Brain (organoid and tissue), 16 donors: ENCODE measurements at places on chromosomes 13 and 19.

DNA sequence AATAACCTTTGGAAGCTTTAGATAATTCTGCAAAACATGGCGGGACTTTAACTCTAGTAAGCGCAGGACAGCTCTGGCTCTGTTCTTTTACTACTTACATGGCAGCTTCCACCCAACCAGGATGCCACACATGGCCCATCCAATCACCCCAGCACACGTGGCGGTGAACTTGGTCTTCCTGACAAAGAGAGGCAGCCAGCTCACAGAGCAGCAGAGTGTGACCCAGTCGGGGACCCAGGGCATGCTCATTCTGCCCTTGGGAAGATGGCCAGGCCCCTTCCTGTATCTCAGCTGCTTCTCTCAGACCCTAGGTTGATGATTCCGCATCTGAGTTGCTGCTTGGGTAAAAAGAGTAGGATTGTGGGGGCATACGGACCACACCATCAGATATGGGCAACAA lies 172.1 kb downstream of the USP12 start:
- no peak for DNase-seq

GRCh38 chr19:30312582-30313352 lies 59.4 kb upstream of the ZNF536 start:
- no peak for DNase-seq

- DNase-seq = no peak
Measured at GRCh38 chr13:104477261-104477660, 1411.0 kb upstream of the SLC10A2 start.

- no peak for DNase-seq
Measured at GRCh38 chr19:38733241-38733492, 11.1 kb downstream of the CAPN12 start.

GRCh38 chr19:38851622-38852230 lies 1.9 kb upstream of the HNRNPL start:
- peak; percentile 95 for DNase-seq

- no peak for DNase-seq
Measured at GRCh38 chr19:14237014-14237941, 31.3 kb upstream of the ADGRL1 start.

- DNase-seq = no peak
Measured at GRCh38 chr19:49953416-49953815, 7.6 kb downstream of the SIGLEC11 start.

- no peak for DNase-seq
Measured at GRCh38 chr19:56875717-56876116, 35.2 kb upstream of the PEG3 start.

GRCh38 chr13:98917116-98917515 lies 60.7 kb downstream of the DOCK9 start:
- DNase-seq = no peak

DNA sequence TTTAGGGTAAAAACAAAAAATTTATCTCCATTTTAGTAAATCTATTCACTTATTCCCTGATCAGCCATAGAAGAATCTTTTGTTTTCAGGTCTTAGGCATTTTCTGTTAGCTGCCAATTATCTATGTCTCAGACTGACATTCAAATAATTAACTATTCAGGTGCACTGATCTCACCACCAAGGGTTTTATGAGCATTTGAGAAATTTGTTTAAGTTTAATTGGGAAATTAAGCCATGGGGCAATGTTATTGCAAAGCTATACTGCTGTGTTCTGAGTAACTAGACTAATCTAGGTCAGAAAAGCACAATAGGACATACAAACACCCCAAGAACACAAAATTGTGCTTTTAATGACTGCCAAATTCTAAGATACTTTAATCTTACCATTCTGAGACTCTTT lies 210.7 kb upstream of the EDNRB start:
- DNase-seq = no peak

- no peak for DNase-seq
Measured at GRCh38 chr13:48731957-48732569, 78.3 kb downstream of the CYSLTR2 start.

DNA sequence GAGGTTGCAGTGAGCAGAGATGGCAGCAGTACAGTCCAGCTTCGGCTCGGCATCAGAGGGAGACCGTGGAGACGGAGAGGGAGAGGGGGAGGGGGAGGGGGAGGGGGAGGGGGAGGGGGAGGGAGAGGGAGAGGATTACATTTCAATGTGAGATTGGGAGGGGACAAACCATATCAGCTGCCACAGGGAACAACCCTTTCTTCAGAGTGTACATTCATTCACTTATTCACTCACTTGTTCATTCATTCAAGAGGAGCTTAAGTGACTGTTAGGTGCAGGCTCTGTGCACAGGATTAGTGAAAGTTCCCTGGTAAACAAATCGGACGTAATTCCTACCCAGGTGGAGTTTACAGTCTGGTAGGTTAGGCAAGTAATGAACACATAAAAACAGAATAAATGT lies 65.6 kb upstream of the MEDAG start:
- DNase-seq = no peak

GRCh38 chr19:38284422-38284821 lies 19.6 kb upstream of the C19orf33 start:
- no peak for DNase-seq

GRCh38 chr13:98883998-98884397 lies 93.9 kb downstream of the DOCK9 start:
- no peak for DNase-seq

GRCh38 chr19:32540621-32541020 lies 40.4 kb upstream of the PDCD5 start:
- no peak for DNase-seq

DNA sequence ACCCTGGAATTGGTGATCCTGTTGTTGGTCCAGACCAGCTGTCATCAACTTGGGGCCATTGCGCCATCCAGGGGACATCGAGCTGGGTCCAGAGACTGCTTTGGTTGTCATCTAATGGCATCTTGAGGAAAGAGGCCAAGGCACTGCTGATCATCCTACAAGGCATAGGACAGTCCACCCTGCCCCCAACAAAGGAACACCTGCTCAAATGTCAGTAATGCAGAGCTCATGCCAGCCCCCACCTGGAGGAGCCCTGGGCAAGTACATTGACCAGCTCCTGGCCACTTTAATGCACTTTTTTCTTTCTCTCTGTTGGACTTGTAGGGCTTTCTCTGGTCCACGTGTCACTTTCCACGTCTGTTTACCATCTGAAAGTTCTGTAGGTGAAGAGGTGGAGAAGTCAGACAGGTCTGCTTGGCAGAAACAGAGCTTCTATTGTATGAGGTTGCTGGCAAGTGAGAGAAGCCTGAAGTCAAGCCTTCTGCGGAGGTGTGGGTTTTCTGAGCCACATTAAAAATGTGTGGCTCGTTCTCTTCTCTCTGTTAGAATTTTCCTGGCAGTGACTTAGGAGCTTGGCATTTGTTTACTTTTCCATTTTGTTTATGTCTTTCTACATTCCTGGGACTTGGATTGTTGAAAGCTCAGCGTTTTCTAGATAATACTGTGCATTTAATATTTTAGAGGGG lies 124.0 kb upstream of the RNF113B start:
- peak; percentile 57 for DNase-seq

- peak; percentile 73 for DNase-seq
Measured at GRCh38 chr13:45688577-45688976, 13.5 kb upstream of the CBY2 start.
